ENCODE measurements at places on chromosomes 13 and 19.

DNA sequence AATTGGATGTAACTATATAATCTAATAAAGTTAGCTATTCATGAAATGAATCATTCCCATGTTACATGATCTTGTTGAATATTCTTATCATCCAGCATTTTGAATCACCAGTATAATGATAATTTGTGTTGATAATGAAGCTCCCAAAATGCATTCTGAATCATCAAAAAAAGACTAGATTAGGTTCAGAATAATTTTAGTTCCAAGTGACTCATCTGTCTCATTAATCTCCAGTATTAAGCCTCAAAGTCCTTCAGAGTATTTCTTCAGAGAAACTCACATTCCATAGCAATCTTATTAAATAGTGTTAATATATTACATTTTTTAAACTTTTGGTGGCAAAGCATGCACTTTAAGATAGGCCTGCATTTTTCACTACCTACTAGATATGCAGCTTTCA, 207.5 kb downstream of the SLITRK5 start:
- no peak for DNase-seq

GRCh38 chr13:26847281-26847680, 86.7 kb upstream of the GPR12 start:
- no peak for DNase-seq

GRCh38 chr13:76708138-76708688, 178.0 kb downstream of the KCTD12 start:
- DNase-seq: no peak

DNA sequence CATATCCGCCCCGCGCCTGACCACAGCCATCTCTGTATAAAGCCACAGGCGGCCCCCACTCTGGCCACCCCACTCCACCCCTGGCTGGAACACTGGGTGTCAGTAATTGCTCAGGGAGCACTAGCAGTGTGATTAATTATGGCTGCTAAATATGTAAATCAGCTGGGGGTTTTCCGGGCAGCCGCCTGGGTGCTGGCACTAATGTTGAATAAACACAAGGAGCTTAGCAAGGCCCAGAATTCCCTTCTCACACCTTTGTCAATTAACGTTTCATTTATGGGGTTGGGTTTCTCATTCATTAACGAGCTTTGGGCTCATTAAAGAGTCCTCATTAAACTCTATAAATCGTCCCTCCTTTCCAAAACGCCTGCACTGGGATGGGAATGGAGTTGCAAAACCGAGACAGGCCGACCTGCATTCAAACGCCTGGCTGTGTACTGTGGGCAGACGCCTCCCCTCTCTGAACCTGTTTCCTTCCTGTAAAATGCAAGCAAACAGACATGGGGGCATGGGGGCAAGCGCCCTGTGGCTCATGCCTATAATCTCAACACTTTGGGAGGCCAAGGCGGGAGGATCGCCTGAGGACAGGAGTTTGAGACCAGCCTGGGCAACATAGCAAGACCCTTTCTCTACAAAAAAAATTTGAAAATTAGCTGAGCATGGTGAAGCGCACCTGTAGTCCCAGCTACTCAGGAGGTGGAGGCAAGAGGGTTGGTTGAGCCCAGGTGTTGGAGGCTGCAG, 17.7 kb upstream of the OLFM2 start:
- DNase-seq: no peak

- DNase-seq: no peak
Observed at GRCh38 chr13:22077205-22077683, 406.4 kb downstream of the FGF9 start.

- DNase-seq: no peak
Observed at GRCh38 chr19:23541991-23542390, 145.0 kb downstream of the ZNF675 start.

GRCh38 chr13:25657157-25657556, 285.4 kb downstream of the ATP8A2 start:
- no peak for DNase-seq

GRCh38 chr19:32902448-32902847, 32.9 kb upstream of the SLC7A9 start:
- no peak for DNase-seq

DNA sequence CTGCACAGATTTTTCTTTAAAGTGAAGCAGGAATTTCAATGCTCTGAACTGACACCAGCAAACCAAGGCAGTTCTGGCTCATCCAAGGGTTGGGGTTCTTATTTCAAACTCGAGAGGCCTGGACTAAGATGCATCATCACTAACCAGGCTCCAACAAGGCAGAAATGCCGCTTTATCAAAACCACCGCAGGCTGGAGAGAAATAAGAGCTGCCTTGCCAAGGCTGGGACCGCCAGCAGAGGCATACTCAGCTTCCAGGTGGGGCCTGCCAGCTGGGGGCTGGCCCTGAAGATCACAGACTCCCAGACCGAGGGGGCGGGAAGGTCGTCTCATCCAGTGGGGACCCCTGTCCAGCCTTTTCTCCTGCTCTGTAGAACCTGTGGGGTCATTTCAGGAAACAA, 37.4 kb upstream of the GAS6 start:
- DNase-seq: no peak

GRCh38 chr13:98781045-98781444, 28.6 kb upstream of the SLC15A1 start:
- DNase-seq: no peak

GRCh38 chr19:36574741-36575140, 1.6 kb upstream of the ZNF529 start:
- no peak for DNase-seq

- no peak for DNase-seq
Observed at GRCh38 chr13:63041640-63042414, 1626.2 kb upstream of the PCDH20 start.

DNA sequence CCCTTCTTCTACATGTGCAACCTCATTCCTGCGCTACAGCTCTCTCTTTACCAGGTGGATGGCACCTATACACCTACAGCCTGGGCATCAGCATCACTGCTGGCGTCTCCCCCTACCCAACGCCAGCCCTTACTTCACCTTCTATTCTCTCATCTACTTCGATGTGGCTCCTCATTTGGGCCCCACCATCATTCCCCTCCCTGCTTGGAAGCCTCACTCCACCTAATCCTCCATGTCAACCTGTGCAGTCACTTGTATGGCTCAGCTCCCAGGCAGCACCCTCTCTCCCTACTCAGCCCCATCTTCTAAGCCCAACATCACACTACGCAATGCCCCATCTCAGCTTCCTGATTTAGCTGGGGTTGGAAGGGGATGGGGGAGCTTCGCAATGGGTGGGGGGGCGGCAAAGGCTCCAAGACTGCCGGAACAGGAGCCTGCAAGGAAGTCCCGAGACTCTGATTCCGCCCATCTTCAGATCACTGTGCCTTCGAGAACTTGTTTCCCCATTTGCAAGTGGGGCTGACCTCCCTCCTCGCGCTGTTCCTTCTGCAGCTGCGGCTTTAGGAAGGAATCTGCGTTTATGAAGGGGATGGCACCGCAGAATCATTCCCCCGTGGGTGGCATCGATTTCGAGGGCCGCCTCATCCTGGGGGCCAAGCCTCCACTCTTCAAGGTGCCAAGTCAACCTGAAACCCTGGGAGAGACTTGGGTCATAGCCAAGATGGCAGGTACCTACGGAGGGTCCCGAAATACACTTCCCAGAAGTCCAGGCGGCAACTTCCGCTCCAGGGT, 913 bp downstream of the MZF1 start:
- no peak for DNase-seq

DNA sequence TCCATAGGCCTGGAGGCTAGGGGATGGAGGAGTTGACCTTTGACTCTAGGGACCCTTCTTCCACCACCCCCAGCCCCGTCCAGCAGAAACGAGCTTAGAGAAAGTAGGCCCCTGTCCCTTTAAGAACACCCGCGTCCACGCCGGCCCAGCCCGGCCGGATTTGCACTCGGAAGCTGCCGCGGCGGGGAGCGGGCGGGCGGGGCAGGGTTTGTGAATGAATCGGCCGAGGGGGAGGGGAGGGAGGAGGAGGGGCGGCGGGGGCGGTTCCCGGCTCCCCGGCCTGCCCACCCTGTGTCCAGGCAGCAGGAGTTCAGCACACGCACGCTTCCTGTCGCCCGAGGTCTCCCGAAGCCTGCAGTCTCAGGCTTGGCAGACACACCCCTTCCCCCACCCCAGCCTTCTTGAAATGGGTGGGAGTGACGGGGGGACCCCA, 1.5 kb downstream of the UNC13A start:
- no peak for DNase-seq

DNA sequence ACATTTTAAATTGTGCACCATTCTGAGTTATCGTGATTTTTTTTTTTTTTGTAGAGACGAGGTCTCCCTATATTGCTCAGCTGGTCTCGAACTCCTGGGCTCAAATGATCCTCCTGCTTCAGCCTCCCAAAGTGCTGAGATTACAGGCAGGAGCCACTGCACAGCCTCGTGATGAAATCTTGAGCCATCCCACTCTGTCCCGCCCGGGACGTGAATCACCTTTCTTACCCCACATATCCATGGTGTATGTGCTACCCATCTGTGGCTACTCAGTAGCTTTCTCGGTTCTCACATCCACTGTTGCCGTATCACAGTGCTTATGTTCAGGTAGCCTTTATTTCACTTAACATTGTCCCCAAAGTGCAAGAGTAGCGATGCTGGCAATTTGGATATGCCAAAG, 26.5 kb downstream of the PAK4 start:
- no peak for DNase-seq

All from stimulated activated CD4-positive, alpha-beta T cell treated with anti-CD3 and anti-CD28 coated beads, Interleukin-4, amount 100 ng/mL, for 1 hour (primary cell).